Stomach (tissue), 19 donors: ENCODE measurements at places on chromosomes 1 and 21.

- DNase-seq = no peak
Observed at GRCh38 chr1:162187687-162188276, 118.3 kb downstream of the NOS1AP start.

DNA sequence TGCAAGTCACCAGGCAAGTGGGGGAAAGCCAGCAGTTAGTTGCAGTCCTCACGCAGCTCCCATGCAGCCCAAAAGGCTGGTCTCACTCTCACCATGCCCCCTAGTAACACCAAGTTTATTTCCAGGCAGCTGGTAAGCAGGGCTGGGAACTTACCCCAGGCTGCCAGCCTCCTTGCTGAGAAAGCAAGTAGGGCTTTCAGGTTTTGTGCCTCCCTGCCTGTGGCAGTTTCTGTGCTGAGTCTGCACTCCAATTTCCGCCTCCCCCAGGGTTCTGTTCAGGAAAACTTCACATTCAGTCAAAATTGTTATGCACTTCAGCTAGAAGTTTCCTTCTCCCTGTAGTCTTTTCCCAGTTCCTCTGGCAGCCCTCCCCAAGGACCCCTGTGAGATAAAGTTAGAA lies 102.0 kb upstream of the SGIP1 start:
- no peak for DNase-seq

DNA sequence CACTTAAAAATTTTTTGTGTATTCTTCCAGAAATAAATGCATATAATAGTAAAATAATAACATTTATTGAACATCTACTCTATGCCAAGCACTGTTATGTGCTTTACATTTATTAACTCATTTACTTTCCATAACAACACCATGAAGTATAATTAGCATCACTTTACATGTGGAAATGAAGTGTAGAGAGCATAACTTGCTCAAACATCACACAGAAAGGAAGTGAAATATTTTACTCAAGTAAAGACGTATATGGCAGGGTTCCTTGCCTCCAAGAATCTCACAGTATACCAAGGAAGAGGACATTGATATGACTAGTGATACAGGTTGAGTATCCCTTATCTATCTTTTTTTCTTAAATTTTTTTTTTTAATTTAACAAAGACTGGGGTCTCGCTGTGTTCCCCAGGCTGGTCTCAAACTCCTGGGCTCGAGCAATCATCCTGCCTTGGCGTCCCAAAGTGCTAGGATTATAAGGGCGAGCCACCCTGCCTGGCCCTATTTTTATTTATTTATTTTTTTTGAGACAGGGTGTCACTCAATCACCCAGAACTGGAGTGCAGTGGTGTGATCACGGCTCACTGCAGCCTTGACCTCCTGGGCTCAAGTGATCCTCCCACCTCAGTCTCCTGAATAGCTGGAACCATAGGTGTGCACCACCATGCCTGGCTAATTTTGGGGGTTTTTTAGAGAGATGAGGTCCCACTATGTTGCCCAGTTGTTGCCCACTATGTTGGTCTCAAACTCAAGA lies 7.7 kb upstream of the CLIC4 start:
- no peak for DNase-seq

DNA sequence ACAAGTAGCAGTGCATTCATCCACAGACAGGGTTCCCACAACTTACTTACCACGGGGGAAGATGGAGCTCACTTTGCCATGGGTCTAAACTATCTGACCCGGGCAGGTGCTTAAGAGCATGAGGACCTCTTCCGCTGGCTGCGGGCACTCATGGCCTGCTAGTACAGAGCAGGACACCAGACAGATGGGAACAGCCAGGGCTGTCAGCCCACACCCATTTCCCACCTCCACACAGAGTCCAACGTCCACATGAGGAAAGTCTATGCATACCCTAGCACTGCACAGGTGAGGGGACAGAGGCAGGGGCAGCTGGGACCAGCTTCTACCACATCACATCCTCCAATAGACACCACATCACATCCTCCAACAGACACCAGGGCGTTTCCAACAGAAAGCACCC lies 35.8 kb upstream of the PRDM15 start:
- no peak for DNase-seq

GRCh38 chr1:172002725-172003345 lies 161.5 kb downstream of the DNM3 start:
- DNase-seq = no peak

GRCh38 chr1:207328004-207328403 lies 6.5 kb downstream of the CD55 start:
- no peak for DNase-seq

DNA sequence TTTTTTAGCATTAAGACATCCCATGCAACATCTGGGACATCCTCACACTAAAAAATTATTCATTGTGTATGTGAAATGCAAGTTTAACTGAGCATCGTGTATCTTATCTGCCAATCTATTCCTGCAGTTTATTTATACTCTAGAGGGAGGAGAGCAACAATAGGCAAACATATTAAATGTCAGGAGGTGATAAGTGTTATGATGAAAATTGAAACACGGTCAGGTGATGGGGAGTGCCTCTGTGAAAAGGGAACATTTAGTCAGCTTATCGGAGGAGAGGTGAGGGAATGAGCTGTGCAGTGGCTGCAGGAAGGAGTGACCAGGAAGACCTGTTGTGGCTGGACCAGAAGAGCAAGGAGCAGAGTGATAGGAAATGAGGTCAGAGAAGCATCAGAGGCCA lies 775 bp upstream of the EFCAB14 start:
- DNase-seq = peak; percentile 81

- DNase-seq = peak; percentile 29
Observed at GRCh38 chr21:15797577-15798363, 68.0 kb downstream of the USP25 start.

DNA sequence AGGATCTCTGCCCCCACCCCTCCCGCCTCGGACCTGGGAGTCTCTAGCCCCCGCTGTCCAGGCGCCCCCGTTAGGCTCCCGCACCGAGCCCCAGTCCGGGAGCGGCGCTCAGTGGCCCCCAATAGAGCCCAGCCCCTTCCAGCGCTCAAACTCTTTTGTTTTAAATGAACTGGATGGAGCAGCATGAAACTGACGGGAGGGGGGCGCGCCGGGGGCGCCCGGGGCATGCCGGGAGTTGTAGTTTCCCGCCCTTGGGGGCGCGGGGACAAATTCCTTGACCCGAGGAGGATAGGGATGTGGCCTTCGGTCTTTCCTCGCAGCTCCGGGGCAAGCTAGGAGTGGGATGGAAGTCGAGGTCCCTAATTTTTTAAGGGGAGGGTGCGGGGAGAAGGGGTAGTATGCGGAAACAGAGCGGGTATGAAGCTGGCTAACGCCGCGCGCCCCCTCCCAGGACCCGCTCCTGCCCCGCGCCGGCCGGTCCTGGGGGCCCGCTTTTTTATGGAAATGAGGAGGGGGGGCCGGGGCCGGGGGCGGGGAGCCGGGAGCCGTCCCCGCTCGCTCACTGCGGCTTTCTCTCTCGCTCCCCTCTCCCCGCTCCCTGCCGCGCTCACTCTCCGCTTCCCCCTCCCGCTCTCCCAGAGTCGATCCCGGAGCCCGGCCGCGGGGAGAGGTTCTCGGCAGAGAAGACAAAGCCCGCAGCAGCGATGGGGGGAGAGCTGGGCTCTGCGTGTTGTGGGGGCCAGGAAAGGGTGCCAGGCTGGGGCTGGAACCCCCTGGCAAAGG lies at the start of gene MEX3A:
Gene MEX3A (minus strand): TSS at position 157 of the 783 bp plus-strand sequence. CDS start 467 bp downstream, outside the sequence.
- peak; percentile 95 for DNase-seq
